ENCODE measurements at places on chromosomes 3 and 15. TPM values are rescaled to one million over a fixed set of nuclear protein-coding genes. Genes with fewer than 3 reads are reported as not detected.

GRCh38 chr3:123774474-123774873 is 109.7 kb downstream of the MYLK start:
- H3K36me3 ChIP-seq = no peaks in the 10 kb centered on the region
- no peak for DNase-seq
- no peak overlapping the region for H3K27ac ChIP-seq
- H3K4me3 ChIP-seq = no peak overlapping the region
- no peaks in the 10 kb centered on the region for H3K27me3 ChIP-seq

- H3K36me3 ChIP-seq = no peaks in the 10 kb centered on the region
- no peaks in the 10 kb centered on the region for H3K27me3 ChIP-seq
- DNase-seq = no peak
Observed at GRCh38 chr3:10744098-10744465, 71.9 kb upstream of the SLC6A11 start.

The FOXB1 gene
- total RNA-seq = not detected

GRCh38 chr3:11362600-11362999 is 90.4 kb downstream of the ATG7 start:
- H3K4me1 ChIP-seq = peaks cover 11% of the 10 kb centered on the region
- H3K4me3 ChIP-seq = no peak overlapping the region
- H3K27me3 ChIP-seq = no peaks in the 10 kb centered on the region
- H3K27ac ChIP-seq = no peak overlapping the region

GRCh38 chr15:25240461-25241021 is 198.3 kb downstream of the UBE3A start:
- no peak overlapping the region for H3K27ac ChIP-seq
- H3K4me3 ChIP-seq = no peak overlapping the region
- no peaks in the 10 kb centered on the region for H3K36me3 ChIP-seq
- DNase-seq = no peak
- H3K27me3 ChIP-seq = no peaks in the 10 kb centered on the region
- no peaks in the 10 kb centered on the region for H3K4me1 ChIP-seq

The HTR3E gene
- not detected for total RNA-seq

GRCh38 chr15:65827065-65827464 is 35.0 kb upstream of the DENND4A start:
- H3K36me3 ChIP-seq = no peaks in the 10 kb centered on the region
- H3K27ac ChIP-seq = no peak overlapping the region
- H3K4me1 ChIP-seq = peaks cover 4% of the 10 kb centered on the region
- no peaks in the 10 kb centered on the region for H3K27me3 ChIP-seq
- no peak overlapping the region for H3K4me3 ChIP-seq

DNA sequence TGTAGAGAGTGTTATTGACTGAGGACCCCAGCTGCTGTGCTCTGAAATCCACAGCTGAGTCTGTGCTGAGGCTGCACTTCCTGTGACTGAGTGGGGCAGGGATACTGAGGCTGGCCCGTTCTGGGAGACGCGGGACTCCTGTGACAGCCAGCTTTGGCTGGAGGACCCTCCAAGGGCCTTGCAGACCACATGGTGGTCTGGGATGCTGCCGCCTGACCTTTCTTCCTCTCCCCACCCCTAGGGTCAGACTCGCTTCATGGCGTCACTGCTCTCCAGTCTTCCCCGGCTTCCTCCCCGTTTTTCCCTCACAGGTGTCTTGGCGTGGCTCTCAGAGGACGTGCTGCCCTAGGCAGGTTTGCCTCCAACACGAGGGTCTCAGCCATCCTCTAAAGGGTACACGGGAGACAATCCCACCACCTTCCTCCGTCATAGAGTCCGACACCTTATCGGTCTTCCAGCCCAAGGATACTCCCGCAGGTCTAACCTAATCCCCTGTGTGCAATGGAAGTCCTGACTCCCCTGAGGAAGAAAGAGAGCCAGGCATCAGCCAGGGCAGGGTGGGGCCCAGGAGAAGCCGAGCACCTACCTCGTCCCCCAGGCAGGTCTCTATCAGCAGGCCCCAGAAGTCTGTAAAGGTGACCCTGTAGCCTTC is 19.9 kb upstream of the EHD4 start:
- H3K36me3 ChIP-seq = no peaks in the 10 kb centered on the region
- no peak for DNase-seq
- no peaks in the 10 kb centered on the region for H3K27me3 ChIP-seq
- H3K27ac ChIP-seq = no peak overlapping the region

GRCh38 chr3:159322322-159322939 is 520.6 kb downstream of the MFSD1 start:
- DNase-seq = no peak
- no peaks in the 10 kb centered on the region for H3K27me3 ChIP-seq
- H3K4me1 ChIP-seq = no peaks in the 10 kb centered on the region

DNA sequence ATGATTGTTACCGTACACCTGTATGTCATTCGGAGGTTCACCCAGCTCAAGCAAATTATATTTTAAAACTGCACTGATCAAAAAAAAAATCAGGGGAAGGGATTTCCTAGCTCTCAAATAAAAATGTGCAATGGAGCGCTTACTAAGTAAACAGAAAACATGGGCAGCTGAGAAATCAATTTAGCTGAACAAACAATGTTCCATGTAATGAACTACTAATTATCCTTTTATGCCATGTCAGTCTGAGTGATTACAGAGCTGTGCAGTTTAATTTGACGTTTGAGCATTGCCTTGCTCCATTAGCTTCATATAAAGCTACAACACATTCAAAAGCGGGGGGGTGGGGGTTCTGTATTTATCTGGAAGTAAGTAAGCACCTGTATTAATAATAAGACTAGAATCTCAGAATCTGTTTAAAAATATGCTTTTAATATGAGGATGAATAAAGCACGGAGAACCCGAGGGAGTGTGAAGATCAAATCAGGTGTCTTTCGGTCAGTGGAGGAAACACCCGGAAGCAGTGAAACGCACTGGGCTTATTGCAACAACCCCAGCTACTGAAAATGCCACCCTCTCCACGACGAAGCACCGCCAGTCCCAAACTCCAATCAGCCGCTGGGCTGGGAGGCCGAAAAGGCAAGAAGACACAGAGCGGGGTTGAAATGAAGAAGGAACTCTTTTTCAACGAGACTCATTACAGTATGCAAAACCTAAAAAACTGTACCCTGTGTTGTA is 196.5 kb upstream of the ATP11B start:
- H3K27ac ChIP-seq = no peak overlapping the region
- no peaks in the 10 kb centered on the region for H3K4me1 ChIP-seq
- no peak overlapping the region for H3K4me3 ChIP-seq
- no peaks in the 10 kb centered on the region for H3K27me3 ChIP-seq
- DNase-seq = no peak

DNA sequence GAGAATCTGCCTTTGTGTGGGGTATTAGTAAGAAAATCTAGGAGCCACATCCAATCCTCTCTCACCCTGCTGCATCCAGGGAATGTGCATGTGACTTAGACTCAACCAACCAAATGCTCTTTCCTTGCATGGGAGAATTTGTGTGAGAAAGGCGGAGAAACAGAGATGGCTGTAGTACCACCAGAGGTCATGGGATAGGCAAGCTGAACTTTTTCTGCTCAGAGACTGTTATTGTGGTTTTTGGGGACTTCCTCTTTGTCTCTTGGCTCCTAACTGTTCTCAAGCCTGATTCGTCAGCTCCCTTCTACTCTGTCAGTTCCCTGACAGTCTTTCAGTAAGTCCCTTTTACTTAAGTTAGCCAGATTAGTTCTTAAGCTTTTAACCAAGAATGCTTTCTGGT is 2.6 kb upstream of the ZSCAN2 start:
- H3K27me3 ChIP-seq = no peaks in the 10 kb centered on the region
- no peak overlapping the region for H3K27ac ChIP-seq
- no peak for DNase-seq
- H3K4me1 ChIP-seq = no peaks in the 10 kb centered on the region
- no peaks in the 10 kb centered on the region for H3K36me3 ChIP-seq
- H3K4me3 ChIP-seq = no peak overlapping the region

DNA sequence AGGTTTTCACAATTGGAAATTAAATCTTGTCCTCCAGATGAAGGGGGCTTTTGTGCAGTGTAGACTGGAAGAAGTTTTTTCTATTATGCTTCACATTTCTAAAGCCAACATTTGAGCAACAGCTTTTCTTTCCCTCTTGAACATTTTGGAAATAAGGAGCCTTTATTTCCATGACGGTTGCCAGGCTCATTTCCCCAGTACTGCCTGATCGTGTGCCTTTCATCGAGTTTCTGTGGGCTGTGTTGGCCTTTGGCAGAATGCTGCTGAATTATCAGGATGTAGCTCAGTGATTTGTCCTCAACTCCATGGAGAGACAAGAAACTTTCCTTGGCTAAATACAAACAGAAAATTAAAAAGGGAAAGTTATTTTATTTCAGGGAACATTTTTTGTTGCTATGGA is 314.8 kb upstream of the LRRC3B start:
- no peak for DNase-seq
- no peaks in the 10 kb centered on the region for H3K36me3 ChIP-seq
- H3K27me3 ChIP-seq = no peaks in the 10 kb centered on the region
- H3K4me3 ChIP-seq = no peak overlapping the region
- no peak overlapping the region for H3K27ac ChIP-seq
- H3K4me1 ChIP-seq = no peaks in the 10 kb centered on the region

- no peaks in the 10 kb centered on the region for H3K4me1 ChIP-seq
- H3K36me3 ChIP-seq = no peaks in the 10 kb centered on the region
- DNase-seq = no peak
- H3K27me3 ChIP-seq = no peaks in the 10 kb centered on the region
Observed at GRCh38 chr3:117708601-117709000, 999.0 kb downstream of the TUSC7 start.

DNA sequence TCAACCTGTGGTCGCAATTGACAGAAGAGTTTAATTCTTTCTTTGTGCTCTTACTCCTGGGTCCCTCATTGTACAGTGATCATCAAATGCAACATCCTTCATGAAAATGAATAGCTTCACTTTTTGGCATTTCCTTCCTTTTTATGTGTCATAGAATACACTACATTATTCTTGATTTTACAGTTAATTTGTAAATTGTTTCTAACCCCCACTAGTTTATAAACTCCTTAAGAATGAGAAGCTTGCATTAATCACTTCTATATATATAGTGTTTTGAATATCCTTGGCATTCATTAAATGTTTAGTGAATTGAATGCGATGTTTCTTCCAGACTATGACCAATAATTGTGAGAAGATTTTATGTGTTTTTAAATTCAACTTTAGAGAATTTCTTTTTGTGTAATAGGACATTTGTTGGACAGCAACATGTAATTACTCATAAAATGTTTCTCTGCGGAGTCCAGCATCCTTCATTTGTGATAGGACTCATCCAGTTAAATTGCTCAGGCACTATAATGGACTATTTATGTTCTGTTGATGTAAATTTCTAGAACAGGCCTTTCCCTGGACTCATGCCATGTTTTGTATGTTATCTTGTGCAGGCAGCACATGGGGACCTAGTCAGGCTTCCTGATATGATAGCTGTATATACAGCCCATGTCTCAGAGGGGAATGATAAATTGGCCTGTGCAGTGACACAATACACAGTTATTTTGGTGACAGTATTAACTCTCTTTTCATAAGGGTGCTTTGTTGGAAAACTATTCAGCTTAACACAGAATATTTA is 51.3 kb downstream of the MBNL1 start:
- H3K4me3 ChIP-seq = no peak overlapping the region
- H3K36me3 ChIP-seq = no peaks in the 10 kb centered on the region
- peak; percentile 99 for DNase-seq
- H3K27ac ChIP-seq = peak overlapping the region; percentile 83
- peaks cover 96% of the 10 kb centered on the region for H3K4me1 ChIP-seq

GRCh38 chr3:16419640-16420241 is 93.8 kb downstream of the RFTN1 start:
- peaks cover 6% of the 10 kb centered on the region for H3K4me1 ChIP-seq
- H3K36me3 ChIP-seq = no peaks in the 10 kb centered on the region
- H3K4me3 ChIP-seq = no peak overlapping the region
- H3K27me3 ChIP-seq = no peaks in the 10 kb centered on the region
- no peak overlapping the region for H3K27ac ChIP-seq

The ZSCAN2 gene
- total RNA-seq = 13.5 TPM

DNA sequence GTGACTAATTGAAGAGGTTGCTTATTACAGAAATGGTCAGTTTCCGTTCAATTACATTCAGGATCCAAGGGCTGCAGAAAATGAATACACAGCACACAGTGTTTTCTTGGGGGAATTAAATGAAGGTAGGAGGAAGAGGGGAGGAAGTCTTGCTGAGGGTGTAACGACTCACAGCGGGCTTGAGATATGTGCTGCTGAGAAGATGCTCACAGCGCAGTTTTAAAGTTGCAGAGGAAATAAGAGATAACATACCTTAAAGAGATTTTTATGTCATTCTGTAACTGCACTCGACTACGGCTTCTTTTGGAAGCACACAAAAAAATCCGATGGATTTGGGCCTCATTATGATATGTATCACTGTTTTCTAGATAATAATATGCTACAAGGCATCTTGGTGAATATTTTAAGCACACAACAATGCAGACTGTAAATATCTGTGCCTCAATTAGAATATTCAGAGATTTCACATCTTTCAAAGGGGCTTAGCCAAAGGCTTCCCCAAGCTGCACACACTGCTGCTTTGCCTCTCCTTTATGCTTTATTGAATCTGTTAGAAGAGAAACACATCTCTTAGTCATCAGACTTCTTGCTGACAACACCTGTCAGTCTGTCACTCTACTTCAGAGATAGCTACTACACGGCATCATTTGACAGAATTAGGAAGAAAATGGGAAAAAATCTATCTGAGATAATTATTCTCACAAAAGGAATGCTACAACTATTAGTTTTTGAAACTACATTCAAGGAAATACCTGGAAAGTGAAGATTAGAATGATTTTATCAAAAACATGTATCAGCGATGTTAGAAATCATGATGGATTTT is 773.2 kb downstream of the OTOL1 start:
- no peaks in the 10 kb centered on the region for H3K27me3 ChIP-seq
- no peaks in the 10 kb centered on the region for H3K36me3 ChIP-seq
- H3K27ac ChIP-seq = no peak overlapping the region

DNA sequence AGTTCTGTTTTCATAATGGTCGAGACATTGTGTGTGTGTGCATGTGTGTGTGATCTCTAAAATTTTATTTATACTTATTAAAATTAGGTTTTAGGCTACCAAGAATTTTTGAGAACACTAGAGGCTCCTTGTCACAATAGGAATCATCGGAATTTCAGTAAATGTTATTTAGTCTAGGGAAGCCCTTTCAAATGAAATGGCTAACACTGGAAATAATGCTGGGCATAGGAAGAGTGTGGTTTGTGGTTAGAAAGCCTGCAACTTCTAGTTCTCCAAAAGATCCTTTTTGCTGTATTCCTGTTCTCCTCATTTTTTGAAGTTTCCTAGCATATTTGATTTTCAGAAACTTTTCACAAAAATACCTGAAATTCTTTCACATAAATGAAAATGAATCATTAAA is 92.5 kb upstream of the MBNL1 start:
- H3K36me3 ChIP-seq = no peaks in the 10 kb centered on the region
- no peaks in the 10 kb centered on the region for H3K27me3 ChIP-seq
- DNase-seq = no peak
- H3K27ac ChIP-seq = no peak overlapping the region
- H3K4me3 ChIP-seq = no peak overlapping the region
- H3K4me1 ChIP-seq = peaks cover 3% of the 10 kb centered on the region

GRCh38 chr3:190807719-190808375 is 54.6 kb downstream of the GMNC start:
- no peaks in the 10 kb centered on the region for H3K4me1 ChIP-seq
- DNase-seq = no peak
- H3K27ac ChIP-seq = no peak overlapping the region

Data from endothelial cell of umbilical vein (primary cell).